ENCODE measurements at places on chromosomes 16 and 17.
A peak's percentile ranks its signal among the peaks of the same experiment; 100 is the strongest.

- DNase-seq = no peak
These were observed 941.0 kb downstream of the KCNJ2 start for GRCh38 chr17:71110326-71110725.

DNA sequence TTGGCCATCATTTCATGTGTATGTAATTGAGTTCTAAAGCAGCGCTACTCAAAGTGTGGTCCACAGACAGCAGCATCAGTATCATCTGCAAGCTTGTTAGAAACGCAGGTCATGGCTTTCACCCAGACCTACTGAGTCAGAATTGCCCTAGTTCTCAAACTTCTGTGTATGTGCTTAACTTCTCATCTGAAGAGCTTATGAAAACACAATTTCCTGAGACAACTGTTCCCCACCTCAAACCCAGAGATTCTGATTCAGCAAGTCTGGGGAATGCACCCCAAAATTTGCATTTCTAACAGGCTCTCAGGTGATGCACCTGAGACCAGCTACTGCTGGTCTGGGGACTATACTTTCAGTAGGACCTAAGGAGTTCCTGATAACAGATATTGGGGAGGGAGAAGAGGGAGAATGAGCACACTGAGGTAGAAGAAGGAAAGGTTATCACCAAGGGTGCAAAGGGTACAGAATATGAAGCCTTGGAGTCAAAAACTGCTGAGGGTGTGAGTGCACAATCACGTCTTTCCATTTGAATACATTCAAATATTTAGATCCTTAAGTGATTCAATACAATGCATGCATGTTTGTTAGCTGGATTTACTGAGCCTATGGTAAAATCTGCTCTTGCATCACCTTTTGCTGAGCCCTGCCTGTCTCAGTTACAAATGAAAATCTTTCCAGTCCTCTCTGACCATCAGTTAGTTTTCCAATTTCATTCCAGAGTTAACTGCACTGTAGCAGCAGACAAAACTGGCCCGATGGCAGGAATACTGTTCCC is 29.2 kb upstream of the SKAP1 start:
- no peak for DNase-seq

- DNase-seq = no peak
These were observed 4.8 kb downstream of the BAIAP3 start for GRCh38 chr16:1338119-1338730.

- DNase-seq = no peak
These were observed 63.8 kb upstream of the RCVRN start for GRCh38 chr17:9968881-9969280.

DNA sequence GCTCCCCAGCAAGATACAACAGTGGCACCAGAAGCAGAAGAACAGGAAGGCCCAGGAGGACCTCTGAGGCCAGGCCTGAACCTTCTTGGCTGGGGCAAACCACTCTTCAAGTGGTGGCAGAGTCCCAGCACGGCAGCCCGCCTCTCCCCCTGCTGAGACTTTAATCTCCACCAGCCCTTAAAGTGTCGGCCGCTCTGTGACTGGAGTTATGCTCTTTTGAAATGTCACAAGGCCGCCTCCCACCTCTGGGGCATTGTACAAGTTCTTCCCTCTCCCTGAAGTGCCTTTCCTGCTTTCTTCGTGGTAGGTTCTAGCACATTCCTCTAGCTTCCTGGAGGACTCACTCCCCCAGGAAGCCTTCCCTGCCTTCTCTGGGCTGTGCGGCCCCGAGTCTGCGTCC is 11.9 kb downstream of the CES3 start:
- DNase-seq = no peak

GRCh38 chr17:48854774-48855476 is 24.1 kb downstream of the CALCOCO2 start:
- no peak for DNase-seq

- DNase-seq = no peak
These were observed 34.8 kb downstream of the ADGRG5 start for GRCh38 chr16:57577214-57577613.

DNA sequence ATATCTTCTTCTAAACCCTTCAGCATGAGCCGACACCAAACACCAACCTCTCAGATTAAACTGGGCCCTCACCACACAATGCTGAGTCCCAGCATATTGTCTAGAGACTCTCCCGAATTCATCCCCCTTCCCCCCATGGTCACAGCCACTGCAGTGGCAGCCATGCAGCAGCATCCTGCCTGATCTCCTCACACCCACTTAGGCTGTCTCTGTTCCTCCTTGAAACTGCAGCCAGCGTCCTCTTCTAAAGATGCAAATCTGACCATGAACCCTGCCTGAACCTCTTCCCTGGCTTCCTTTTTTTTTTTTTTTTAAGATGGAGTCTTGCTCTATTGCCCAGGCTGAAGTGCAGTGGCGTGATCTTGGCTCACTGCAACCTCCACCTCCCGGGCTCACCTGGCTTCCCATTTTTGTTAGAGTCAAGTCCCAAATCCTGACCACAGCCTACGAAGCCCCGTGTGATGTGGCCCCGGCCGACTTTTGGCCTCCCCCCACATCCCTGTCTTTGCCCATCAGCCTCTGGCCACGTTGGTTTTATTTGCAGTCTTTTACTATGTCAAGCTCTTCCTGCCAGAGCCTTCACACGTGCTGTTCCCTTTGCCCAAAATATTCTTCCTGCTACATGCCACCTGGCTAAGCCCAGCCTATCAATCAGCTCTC is 2.8 kb downstream of the FA2H start:
- DNase-seq = no peak

- DNase-seq = no peak
These were observed 94.0 kb downstream of the SOCS1 start for GRCh38 chr16:11161974-11162373.

- DNase-seq = no peak
These were observed 2.7 kb upstream of the LASP1NB start for GRCh38 chr17:38922538-38923297.

DNA sequence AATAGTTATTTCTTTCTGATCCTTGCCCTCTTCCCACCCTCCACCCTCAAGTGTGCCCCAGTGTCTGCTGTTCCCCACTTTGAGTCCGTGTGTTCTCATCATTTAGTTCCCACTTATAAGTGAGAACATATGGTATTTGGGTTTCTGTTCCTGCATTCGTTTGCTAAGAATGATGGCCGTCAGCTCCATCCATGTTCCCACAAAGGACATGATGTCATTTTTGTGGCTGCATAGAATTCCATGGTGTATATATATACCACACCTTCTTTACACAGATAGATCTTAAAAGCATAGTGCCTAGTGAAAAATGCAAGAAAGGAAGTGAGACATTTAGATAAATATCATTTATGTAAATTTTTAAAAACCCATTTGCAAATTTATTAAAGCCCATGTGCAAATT is 33.1 kb downstream of the HS3ST2 start:
- no peak for DNase-seq

- DNase-seq = no peak
These were observed 8.1 kb downstream of the MRM1 start for GRCh38 chr17:36609498-36609862.

- no peak for DNase-seq
These were observed 20.3 kb downstream of the SMG6 start for GRCh38 chr17:2283302-2283701.

GRCh38 chr16:83813823-83814658 is 6.3 kb downstream of the HSBP1 start:
- DNase-seq = no peak

GRCh38 chr16:57485916-57486857 is at the start of gene DOK4:
Gene DOK4, minus strand, starts transcription at chr16:57486493. Its CDS starts 6,986 bp downstream, at chr16:57479507.
- peak; percentile 60 for DNase-seq

- no peak for DNase-seq
These were observed 10.3 kb downstream of the LYRM1 start for GRCh38 chr16:20910781-20911321.

GRCh38 chr16:85824161-85825135 is 25.0 kb downstream of the COX4I1 start:
- no peak for DNase-seq

- no peak for DNase-seq
These were observed 376.4 kb downstream of the SLC39A11 start for GRCh38 chr17:72715906-72716572.

DNA sequence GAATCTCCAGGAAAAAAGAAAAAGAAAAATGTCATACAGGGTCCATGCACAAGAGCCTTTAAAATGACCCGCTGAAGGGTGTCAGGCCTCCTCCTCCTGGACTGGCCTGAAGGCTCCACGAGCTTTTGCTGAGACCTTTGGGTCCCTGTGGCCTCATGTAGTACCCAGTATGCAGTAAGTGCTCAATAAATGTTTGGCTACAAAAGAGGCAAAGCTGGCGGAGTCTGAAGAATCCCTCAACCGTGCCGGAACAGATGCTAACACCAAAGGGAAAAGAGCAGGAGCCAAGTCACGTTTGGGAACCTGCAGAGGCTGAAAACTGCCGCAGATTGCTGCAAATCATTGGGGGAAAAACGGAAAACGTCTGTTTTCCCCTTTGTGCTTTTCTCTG is 845 bp downstream of the STH start:
- DNase-seq = no peak

DNA sequence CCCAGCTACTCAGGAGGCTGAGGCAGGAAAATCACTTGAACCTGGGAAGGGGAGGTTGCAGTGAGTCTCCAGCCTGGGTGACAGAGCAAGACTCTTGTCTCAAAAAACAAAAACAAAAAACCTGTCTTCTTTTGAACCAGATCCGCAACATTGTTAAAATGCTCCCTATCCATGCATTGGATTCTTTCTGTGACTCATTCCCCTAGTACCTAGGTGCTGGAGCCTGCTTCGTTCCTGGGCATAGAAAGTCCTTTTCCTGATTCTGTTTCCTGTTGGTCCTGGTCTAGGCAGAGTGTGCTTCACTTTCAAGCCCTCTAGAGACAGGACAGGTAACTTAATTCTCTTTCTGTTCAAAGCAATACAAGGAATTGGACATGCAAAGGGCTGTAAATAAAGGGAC is 5.2 kb downstream of the EPN2 start:
- DNase-seq = no peak

DNA sequence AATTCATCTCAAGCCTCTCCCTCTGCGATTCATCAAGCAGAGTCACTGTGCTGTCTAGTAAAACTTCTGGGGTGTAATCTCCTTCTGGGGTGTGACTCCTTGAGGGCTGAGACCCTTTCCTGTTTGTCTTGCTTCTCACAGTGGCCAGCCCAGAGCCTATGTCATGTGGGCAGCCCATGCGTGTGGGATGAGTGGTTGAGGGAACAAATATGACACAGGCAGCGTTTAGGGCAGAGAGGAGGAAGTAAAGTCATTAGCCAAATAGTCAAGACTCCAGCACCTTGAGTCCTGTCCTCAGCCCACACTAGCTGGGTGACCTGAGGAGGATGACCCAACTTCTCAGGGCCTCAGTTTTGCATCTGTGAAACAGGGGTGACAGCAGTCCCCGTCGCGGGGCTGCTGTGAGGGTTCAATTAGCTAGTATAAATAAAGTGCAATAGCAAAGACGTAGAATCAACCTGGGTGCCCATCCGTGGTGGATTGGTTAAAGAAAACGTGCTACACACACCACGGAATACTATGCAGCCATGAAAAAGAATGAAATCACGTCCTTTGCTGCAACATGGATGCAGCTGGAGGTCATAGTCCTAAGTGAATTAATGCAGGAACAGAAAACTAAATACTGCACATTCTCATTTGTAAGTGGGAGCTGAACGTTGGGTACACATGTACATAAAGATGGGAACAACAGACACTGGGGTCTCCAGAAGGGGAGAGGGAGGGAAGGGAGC is 4.5 kb upstream of the ITGAX start:
- DNase-seq = no peak

- DNase-seq = no peak
These were observed 1.1 kb downstream of the MLST8 start for GRCh38 chr16:2206420-2206779.

DNA sequence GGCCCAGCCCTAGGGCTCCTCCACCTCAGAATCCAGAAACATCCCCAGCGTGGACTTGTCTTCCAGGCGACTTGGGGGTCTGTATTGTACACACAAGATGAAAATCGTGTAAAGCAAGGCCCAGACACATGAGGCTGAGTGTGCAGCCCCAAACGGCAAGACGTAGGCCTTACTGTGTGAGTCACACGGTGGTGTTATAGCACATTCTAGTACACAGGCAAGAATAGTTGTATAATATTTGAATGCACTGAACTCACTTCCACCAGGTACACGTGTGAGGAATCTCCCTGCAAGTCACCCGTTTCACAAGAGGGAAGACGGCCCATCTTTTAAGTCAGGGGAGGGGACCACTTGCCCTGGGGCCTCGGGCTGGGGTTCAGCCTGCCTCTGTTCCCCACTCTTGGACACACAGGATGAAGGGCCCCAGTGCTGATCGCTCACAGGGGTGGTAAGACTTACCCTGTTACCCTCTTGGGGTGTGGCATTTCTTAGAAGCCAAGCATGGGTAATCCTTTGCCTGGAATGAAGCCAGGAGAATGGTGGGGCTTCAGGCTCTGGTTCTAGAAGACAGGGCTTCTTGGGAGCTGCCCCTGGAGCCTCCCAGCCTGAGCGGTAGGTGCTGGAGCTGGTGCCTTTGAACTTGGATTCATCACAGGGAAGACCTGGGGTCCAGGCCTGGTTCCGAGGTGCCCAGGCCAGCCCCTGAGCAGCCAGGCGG is 71.3 kb downstream of the SREBF1 start:
- DNase-seq = no peak

- no peak for DNase-seq
These were observed 163.2 kb downstream of the TOX3 start for GRCh38 chr16:52383640-52384292.

- DNase-seq = no peak
These were observed 37.0 kb downstream of the STX8 start for GRCh38 chr17:9538626-9539025.

All from activated CD4-positive, CD25-positive, alpha-beta regulatory T cell (primary cell).